A172 (cell line): ENCODE measurements at places on chromosomes 1 and 21. TPM values are rescaled to one million over a fixed set of nuclear protein-coding genes. Genes with fewer than 3 reads are reported as not detected.
A peak's percentile ranks its signal among the peaks of the same experiment; 100 is the strongest.

- peak; percentile 59 for DNase-seq
Measured at GRCh38 chr1:76330991-76331603, 256.6 kb downstream of the ST6GALNAC3 start.

DNA sequence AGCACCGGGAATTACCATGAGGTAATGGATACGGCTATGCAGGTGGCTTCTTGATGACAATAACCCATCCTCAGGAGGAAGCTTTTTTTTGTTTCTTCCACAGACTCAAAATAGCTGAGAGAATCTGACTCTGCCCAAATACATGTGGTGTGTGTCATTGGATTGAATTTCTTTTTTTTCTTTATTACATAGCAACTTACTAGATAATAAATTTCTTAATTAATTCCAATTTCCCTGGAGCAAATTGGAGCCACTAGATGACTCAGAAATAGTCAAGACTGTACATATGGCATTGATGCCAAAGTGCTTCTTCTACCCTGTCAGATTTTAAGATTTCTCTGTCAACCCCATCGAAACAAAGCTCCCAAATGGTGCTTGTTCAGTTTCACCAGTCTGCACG, 42.7 kb downstream of the L1TD1 start:
- DNase-seq, result no peak

DNA sequence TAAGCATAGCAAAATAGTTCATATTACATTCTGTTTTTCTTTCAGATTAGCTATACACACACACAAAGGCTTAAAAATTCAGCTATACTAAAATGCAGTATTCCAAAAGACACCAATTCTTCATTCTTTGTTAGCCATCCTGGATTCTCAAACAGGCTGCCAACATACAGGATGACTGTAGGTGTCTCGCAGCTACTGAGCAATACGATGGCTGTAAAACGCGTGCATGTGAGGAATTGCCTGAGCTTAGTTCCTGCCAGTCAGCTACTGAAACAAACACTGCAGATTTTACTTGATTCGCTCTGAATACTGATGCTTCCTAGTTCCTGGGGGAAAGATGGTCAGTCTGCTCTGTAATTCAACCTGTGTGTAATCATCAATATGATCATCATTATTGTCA, 24.7 kb upstream of the HMGN1 start:
- DNase-seq, result peak; percentile 37

GRCh38 chr1:206049293-206049692, 3.7 kb upstream of the RHEX start:
- DNase-seq, result no peak

DNA sequence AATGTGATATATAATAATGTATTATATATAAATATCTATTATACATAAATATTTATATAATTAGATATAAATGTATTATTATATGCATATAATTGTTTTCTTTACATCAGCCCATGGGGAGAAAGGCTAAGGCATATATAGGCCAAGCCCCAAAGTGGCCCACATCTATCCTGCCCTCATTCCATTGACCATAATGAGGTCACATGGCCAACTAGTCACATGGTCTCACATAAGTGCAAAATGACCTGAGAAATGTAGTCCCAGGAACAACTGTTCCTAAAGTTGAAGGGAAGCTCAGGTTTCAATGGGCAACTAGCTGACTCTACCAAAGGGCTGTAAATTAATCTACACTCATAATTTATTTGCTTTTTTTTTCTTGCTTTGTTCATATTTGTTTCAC, 14.5 kb upstream of the CCDC185 start:
- no peak for DNase-seq

DTL gene
- total RNA-seq, result 56.6 and 64.7 TPM in 2 replicates
